Mesothelial cell of epicardium (in vitro differentiated cells): ENCODE measurements at places on chromosomes 2 and 18.

GRCh38 chr18:68376926-68377325 is 338.0 kb downstream of the TMX3 start:
- no peaks in the 10 kb centered on the region for H3K36me3 ChIP-seq
- no peak overlapping the region for H3K27ac ChIP-seq
- no peak overlapping the region for H3K4me3 ChIP-seq
- H3K4me1 ChIP-seq = no peaks in the 10 kb centered on the region
- H3K27me3 ChIP-seq = no peaks in the 10 kb centered on the region
- DNase-seq = no peak

GRCh38 chr2:70498528-70498927 is 55.1 kb downstream of the TGFA start:
- H3K4me3 ChIP-seq = no peak overlapping the region
- peaks cover 76% of the 10 kb centered on the region for H3K27me3 ChIP-seq
- H3K27ac ChIP-seq = no peak overlapping the region
- no peaks in the 10 kb centered on the region for H3K36me3 ChIP-seq

- DNase-seq = peak; percentile 13
- H3K27ac ChIP-seq = no peak overlapping the region
- no peaks in the 10 kb centered on the region for H3K36me3 ChIP-seq
- no peak overlapping the region for H3K4me3 ChIP-seq
- no peaks in the 10 kb centered on the region for H3K4me1 ChIP-seq
Observed at GRCh38 chr2:232973796-232974195, 39.3 kb downstream of the NGEF start.

DNA sequence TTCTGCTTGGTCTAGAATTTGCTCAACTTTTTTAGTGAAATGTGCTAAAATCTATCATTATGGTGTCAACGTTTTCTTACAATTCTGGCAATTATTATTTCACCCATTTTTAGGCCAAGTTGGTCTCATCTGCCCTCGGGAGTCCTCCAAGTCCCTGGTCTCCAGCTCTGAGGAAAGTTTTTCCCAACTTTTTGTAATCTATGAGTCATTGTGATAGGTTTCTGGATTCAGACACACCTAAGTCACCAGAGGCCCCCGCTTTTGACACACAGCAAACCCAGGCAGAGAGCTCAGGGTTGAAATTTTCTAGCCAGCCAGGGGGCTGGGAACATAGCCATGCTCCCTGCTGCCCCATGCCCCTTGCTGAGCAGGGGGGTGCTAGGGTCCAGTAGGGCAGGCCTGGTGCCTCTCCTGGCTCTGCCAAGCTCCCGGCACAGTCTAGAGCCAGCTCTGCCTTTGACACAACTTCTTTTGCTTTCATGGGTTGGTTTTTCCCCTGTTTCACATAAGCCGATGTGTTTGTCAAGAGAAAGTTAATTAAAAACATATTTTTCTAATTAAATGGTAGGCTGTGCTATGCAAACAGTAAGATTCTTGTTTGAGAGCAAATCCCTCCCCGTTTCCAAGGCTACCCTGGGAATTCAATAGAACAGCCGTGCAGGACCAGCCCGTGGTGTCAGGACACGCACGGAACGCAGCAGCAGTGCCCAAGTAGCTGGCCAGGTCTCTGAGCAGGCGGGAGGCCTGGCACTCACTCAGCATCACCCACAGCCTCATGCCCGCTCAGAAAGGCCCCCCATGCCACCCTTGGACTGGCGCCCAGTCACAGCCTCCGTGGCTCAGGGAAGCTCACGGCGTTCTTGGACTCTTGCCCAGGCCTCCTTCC is 25.5 kb upstream of the SNED1 start:
- peaks cover 30% of the 10 kb centered on the region for H3K27me3 ChIP-seq
- no peaks in the 10 kb centered on the region for H3K36me3 ChIP-seq
- H3K27ac ChIP-seq = no peak overlapping the region
- H3K4me1 ChIP-seq = no peaks in the 10 kb centered on the region

DNA sequence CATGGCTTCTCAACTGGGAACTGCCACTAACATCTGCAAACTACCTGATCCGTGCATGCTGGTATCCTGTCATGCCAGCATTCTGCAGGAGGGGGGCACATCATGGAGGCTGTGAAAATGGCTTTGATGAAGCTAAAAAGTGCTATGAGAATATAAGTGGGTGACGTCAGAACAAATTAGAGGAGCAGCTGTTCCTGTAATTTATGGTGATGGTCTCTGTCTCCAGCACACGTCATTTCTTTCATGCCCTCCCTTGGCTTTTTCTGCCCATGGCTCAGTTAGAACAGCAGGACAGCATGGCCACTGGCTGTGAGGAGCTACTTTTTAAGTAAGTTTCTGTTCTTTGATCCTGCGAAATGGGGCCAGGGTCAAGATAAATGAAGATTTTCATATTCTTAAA is 466.3 kb downstream of the THSD7B start:
- no peaks in the 10 kb centered on the region for H3K36me3 ChIP-seq
- H3K27ac ChIP-seq = no peak overlapping the region
- no peaks in the 10 kb centered on the region for H3K4me1 ChIP-seq
- peaks cover 16% of the 10 kb centered on the region for H3K27me3 ChIP-seq
- DNase-seq = no peak

- H3K27ac ChIP-seq = peak overlapping the region; percentile 74
- no peaks in the 10 kb centered on the region for H3K27me3 ChIP-seq
- no peak overlapping the region for H3K4me3 ChIP-seq
- DNase-seq = no peak
Observed at GRCh38 chr18:12838178-12838634, 45.8 kb downstream of the PTPN2 start.

DNA sequence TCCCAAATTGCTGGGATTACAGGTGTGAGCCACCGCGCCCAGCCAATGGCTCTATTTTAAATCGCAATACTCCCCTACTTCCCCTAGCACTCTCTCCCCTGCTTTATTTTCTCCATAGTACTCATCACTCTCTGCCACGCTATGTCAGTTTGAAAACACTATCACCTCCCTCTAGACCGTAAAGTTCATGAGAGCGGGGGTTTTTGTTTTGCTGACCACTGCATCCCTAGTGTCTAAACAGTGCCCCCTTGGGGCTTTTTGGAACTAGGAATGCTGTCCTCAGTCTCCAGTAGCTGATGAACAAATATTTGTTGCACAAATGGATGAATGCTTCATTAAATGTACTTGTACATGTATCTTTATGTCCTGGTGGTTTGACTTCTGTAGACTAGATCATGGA is 44.1 kb downstream of the ATOH8 start:
- no peaks in the 10 kb centered on the region for H3K27me3 ChIP-seq
- DNase-seq = no peak
- no peak overlapping the region for H3K27ac ChIP-seq
- peaks cover 50% of the 10 kb centered on the region for H3K4me1 ChIP-seq
- no peak overlapping the region for H3K4me3 ChIP-seq
- no peaks in the 10 kb centered on the region for H3K36me3 ChIP-seq

DNA sequence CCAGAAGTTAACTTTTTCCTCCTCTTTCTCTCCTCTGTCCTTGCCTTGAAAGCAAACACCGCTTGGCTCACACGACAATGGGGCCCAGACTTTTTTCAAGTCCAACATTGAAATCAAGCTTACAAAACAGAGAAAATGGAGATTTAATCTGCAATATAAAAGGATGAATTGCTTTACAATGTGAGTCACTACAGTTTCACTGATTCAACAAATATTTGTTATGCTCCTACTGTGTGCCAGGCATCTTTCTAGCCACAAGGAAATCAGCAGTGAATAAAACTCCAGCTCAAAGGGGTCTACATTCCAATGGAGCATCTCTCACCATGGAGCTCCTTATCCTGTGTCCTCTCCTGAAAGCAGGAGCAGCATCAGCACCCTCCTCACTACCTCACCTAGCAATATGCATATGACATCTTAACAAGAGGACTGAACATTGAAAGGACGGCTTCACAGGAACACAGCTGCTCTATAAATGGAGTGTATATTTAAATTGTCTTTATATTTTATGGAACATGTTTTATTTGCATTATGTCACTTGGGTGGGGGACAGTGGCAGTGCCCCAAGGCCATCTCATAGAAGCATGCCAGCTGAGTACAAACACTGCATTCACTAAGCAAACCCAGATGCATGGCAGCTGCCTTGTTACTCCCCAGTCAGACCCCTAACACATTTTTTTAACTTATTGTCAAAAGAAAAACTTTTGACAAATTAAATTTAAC is 39.5 kb downstream of the PKDCC start:
- no peak overlapping the region for H3K27ac ChIP-seq
- H3K36me3 ChIP-seq = no peaks in the 10 kb centered on the region
- no peaks in the 10 kb centered on the region for H3K27me3 ChIP-seq
- H3K4me1 ChIP-seq = peaks cover 32% of the 10 kb centered on the region
- no peak for DNase-seq
